ENCODE measurements at places on chromosomes 7 and 10.

GRCh38 chr10:75401569-75402485, at the start of gene ZNF503:
ZNF503 (minus strand) TSS chr10:75401764; CDS start chr10:75401419, 345 bp downstream.
- peak; percentile 97 for DNase-seq

- no peak for DNase-seq
Observed at GRCh38 chr7:39404907-39405306, 161.3 kb upstream of the YAE1 start.

DNA sequence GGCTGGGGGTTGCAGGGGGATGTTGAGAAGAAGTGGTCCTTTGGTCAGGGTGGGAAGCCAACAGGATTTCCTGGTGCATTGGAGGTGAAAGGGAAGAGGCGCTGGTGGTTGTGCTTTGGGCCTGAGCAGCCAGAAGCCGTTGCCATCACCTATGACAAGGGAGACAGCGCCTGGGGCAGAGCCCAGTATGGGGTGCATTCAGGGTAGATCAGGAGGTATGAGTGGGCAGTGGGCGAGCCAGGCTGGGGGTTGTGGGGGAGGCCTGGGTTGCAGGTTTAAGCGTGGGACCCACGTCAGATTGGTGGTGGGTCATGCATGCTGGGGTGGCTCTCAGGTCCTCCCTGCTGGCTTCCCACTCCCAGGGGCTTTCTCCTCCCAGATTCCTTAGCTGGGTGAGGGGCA, 6.3 kb upstream of the PILRB start:
- DNase-seq: no peak

DNA sequence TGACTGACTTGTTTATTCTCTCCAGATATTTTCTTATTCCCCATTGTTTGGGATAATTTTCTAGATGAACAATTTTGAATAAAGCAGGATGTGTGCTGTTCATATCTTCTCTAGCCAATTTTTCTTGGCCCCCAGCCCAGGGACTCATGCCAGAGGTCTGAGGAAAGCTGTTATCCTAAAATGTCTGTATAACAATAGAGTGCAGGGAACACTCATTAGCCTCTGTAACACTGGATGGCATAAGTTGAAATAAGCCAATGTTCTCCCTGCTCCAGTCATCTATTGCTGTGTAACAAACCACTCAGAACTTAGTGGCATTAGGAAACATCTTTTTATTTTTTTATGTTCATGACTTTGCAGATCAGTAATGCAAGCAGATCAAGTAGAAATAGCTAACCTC, 121.7 kb upstream of the TRIM24 start:
- DNase-seq: no peak

All from suppressor macrophage (primary cell).